Activated CD8-positive, alpha-beta memory T cell treated with anti-CD3 and anti-CD28 coated beads for 1 hour (primary cell): ENCODE measurements at places on chromosomes 7 and 10.

DNA sequence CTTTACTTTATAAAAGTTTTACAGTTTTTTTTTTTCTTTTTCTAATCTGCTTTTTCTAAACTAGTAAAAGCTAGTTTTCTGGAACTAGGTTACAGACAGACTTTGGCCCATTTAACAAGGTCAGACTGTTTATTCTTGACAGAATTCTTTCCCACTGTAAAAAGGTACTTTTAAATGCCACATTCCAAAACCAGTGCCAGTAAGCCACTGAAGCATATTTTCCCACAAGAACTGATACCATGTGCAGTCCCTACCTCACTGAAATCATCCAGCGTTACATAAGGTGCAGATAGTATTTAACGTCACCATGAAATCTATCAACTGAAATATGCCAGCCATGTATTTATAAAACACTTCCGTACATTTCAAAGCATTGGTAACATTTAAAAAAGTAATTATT lies 121.6 kb downstream of the CDK6 start:
- DNase-seq, result no peak

DNA sequence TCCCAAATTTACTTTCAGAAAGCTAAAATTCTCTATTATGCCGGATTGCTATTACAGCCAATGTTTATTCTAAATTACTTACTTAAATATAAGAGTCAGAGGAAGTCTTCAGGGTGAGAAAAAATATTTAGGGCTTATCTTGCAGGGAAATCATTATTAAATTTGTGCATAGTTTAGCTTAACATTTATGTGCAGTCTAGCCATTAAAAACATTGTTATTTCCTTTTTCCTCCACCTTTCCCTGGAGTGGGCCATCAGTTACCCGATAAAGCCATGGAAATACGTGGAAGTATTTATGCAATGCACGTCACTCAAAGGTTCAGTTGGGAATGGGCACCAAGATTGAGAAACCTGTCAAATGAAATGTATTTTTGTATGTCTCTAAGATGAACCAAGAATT lies 9.5 kb upstream of the TAS2R60 start:
- no peak for DNase-seq

DNA sequence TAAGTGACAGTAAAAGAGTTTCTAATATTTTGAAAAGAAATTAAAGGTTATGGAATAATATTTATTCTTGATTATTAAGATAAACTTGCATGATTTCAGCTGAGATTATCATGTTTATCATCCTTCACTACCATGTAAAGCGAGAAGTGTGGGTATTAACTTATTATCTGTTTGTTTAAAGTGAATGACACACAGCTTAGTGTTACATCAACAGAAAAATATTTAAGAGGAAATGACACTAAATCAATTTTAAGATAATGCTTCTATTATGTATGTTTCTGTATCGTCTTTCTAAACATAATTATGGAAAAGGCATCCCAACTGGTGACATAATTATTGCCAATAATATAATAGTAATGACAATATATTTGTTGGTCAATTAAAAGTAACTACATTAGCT lies 213.1 kb downstream of the PCDH15 start:
- no peak for DNase-seq

DNA sequence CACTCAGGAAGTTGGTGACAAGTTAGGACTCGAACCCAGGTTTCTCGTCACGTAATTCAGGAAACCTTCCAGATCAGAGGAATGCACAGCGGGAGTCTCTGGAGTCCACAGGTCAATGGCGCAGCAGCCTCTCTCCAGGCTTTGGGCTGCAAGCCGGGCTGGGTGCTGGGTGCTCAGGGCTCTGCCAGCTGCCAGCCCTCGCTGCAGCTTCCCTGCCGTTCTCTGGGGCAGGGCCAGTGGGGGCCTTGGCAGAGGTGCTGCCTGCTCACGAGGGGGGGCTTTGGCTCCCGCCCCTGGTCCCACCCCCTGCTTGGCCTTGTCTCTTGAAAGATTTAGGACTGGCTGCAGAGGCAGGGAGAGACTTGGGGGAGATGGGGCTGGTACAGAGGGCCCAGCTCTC lies at the start of gene TACR2:
TACR2 (minus strand) TSS at position 224 of the 400 bp plus-strand sequence. CDS start 595 bp downstream, outside the sequence.
- no peak for DNase-seq

- no peak for DNase-seq
Measured at GRCh38 chr7:23184709-23185359, 3.0 kb downstream of the NUP42 start.

- DNase-seq, result no peak
Measured at GRCh38 chr7:45588466-45588865, 14.3 kb downstream of the ADCY1 start.

DNA sequence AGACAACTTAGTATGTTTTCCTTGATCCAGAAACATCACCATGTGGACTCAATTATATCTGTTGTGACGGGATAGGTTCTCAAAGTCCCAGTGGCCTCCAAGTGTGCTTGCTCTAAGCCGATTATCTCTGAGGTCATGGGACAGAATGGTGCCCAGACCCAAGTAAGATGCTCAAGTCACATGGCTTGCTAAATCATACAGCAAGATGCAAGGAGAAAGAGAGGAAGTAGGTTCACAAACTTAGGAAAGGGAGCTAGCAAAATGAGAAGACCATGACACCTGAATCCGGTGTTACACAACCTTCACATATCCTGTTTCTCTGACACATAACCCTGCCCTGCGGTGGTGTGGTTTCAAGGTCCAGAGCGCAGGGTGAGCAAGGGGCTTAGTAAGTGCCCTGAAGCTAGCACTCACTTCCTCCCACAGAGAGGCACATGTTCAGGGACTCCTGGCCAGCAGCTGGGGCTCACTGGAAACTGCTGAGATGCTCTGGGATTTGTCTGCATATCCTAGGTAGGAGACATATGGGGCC lies 590.9 kb upstream of the ANKRD30A start:
- DNase-seq, result no peak

GRCh38 chr7:55567571-55567970 lies 4.7 kb downstream of the VOPP1 start:
- no peak for DNase-seq

DNA sequence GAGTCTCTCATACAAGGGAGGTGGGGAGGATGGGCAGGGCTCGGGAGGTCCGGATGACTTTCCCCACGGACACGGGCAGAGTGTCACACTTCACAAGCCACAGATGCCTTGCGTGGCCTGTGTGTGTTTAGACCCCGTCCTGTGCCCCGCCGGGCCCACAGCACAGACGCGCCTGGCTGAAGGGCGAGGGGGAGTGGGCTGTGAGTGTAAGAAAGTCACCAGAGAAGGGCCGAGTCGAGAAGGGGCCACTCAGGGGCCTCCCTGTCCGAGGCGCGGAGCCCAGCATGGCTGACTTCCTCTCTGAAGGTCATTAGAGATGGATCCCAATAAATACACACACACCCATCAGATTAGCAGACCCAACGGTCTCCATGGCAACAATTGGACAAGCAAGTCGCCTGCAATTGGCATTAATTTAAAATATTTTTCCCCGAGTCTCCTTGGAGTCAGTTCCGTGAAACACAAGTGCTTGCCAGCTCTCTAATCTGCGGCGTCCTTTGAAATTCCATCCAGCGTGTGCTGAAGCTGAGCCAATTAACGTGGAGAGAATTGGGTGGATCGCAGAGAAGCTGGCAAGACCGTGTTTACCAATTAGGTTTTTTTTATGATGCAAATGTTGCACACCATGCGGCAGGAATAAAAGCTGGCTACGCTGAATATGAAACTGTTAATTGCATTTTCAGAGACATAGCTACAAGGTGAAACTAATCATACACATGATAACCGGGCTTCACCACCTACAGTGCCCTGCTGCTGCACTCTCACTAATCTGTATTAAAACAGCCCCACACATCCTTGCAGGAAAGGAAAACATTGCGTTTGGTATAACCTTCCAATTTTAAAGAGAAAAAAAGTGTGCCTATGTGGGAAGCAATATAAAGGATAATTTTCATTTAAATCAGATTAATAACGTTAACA lies 571.2 kb downstream of the PTPRN2 start:
- no peak for DNase-seq

GRCh38 chr7:1576521-1577253 lies 6.9 kb upstream of the PSMG3 start:
- no peak for DNase-seq

GRCh38 chr10:71998840-71999194 lies 34.6 kb downstream of the CHST3 start:
- no peak for DNase-seq

DNA sequence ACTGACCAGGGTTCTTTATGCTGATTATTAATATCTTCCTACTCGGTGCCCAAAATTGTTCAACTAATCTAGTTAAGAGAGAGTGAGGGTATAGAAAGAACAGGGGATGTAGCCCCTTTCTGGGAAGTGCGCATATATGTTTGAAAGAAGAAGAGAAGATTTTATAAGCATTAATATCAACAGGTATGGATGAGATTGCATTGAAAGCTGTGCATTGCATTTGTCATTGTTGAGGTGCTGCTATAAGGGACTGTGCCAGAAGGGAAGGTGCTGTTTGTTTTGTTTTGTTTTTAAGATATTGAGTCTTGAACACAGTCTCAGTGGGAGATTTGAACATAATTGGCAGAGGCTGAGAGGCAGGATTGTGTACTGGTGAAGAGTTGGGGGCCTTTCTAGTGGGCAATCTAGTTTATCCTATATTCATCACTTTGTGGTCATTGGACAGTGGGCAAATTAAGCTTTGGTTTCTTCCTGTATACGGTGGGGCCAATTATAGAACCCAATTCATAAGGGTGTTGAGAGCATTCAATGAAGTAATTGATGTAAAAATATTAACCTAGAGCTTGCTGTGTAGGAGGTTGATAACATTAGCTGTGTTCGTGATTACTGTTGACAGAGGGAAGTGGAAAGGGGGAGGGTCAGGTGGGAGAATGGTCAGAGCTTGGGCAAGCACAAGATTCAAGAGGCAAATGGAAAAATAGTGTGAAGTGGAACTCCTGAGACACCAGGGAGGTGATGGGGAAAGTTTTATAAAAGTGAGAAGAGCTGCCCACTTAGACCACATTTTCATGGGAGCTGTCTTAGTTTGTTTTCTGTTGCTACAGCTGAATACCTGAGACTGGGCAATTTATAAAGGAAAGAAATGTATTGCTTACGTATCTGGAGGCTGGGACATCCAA lies 19.9 kb upstream of the PCGF5 start:
- DNase-seq, result no peak
